Right lobe of liver (tissue), 6 donors: ENCODE measurements at places on chromosomes 2 and 18. TPM values are rescaled to one million over a fixed set of nuclear protein-coding genes. Genes with fewer than 3 reads are reported as not detected.

GRCh38 chr2:74441170-74441689, 507 bp downstream of the RTKN start:
- no peak for DNase-seq

GRCh38 chr18:60017371-60017770, 117.6 kb downstream of the PMAIP1 start:
- DNase-seq: no peak

DNA sequence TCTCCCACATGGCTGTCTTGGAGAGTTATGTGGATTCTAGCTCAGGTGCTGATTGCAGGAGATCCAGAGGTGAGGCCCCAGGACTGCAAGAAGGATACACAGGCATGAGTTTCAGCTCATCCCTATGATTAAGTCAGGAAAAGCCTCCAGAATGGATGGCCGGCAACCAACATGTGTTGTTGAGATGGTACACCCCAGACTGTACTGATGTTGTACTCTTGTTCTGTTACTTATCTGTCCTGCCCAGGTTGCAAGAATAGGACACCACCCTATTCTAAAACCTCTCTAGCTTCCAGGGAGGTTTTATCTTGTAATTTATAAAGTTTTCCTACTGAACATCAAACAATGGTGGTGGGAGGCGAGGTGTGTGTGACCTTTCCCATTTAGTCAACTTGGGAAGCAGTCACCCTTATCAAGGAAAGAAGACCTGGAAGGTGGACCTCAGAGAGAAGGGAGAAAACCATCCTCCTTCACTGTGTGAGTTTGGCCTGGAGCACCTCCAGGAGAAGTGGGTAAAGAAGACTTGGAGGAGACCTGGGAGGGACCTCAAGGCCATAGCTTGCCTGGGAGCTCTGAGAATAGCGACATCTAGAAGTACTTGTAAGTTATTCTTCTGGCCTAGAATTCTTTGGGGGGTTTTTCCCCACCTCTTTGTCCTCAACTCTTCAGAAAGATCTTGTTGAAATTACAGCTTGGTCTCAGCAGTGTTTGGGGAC, 8.6 kb downstream of the FAM124B start:
- DNase-seq: no peak

DNA sequence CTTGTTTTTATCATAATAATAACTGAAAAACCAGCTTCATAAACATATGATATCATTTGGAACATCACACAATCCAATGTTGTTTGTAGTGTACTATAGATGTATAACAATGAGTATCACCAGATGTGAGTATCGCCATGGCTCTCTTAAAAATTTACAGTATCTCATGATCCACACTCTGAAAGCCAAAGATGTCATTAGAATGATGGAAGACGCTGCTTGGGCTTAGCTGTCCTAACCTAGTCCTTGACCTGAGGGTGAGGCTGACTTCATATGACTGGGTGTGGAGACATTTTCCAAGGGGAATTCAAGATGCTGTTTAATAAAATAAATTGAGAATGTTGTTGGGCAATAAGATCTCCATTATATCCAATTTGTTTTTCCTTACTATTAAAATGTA, 242.6 kb downstream of the RIT2 start:
- DNase-seq: no peak

GRCh38 chr2:16245481-16246054, 305.2 kb downstream of the MYCN start:
- no peak for DNase-seq

- DNase-seq: no peak
Measured at GRCh38 chr2:164213916-164214315, 407.4 kb downstream of the GRB14 start.

DNA sequence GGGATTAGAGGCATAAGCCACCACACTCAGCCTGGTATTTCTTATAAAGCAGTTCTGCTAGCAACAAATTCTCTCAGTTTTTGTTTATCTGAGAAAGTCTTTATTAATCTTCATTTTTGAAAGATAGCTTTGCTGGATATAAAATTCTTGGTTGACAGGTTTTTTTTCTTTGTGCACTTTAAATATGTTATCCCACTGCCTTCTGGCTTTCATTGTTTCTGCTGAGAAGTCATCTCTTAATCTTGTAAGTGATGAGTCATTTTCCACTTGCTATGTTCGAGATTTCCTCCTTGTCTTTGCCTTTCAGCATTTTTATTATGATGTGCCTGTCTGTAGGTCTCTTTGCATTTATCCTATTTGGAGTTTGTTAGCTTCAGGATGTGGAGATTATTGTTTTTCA, 5.9 kb upstream of the ELAC1 start:
- no peak for DNase-seq

DNA sequence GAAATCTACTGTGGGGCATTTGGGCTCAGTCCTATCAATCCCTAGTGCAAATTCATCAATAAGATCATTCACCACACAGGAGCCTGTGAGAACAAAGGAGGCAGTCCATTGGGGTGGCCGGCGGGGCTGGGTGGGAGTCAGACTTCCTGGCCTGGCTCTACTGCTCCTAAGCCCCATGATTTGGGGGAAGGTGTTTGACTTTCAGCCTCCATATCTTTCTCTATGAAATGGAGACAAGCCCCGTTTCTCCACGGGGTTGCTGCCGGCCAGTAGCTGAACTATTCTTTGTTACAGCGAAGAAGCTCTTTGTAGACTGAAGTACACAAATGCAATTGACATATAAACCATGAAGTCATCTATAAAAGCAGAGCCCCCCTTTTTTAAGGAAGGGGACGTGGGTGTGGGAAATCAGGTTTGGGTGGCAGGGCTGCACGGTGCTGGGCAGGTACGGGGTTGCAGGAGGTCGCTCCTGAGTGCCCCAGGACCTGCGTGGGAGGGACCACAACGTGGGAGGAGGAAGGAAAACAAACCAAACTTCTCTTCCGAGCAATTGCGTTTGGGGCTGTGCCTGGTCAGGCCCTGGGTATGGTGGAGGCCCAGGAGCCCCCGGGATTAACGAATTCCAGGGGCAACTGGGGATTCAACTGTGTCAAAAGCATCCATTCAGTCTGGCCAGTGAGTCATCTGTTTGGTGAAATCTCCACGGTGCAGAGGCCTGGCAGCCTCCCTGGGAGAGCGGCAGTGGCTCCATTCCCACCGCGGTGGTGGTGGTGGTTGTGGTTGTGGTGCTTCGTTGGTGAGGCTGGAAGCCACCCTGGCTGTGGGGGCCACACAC, 18.2 kb downstream of the FBLN7 start:
- no peak for DNase-seq

DNA sequence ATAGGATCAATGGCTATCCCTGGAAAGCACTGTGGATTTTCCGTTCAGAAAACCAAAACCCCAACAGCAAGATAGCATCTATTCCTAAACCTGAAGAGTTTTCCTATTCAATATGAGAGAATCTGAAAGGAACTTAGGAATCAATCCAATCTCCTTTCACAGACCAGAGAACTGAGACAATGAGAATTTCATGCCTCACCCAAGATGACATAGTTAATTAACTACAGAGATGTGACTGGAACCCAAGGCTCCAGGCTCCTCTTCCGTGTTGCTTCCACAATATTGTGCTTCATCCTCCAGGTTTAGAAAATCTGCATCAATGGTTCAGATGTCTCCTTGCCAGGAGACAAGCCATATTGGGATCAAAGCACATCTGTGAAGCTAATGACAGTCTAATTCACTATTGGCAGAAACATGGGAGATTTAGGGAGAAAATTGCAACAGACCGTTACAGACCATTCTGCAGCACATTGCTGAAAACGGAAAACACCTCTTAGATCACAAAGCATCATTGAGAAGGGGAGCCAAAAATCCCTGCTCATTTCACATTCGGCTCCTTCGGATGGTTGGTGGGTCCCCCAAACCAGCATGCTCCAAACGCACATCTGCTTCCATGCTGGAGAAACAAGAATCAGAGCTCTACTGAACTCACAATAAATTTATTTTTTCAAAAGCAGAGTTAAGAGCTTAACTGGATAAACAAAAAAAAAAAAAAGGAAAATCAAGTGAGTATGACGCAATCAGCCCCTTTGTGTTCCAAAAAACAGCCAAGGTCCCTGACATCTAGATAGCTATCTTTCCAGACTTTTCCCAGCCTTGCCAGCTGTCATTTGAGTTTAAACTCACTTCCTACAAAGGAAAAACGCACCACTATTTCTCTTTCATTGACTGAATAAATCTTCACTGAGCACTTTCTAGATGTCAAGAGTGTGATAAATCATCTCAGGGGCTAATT, 290.3 kb downstream of the C1D start:
- DNase-seq: no peak

GRCh38 chr18:74573053-74573452, 24.6 kb upstream of the ZNF407 start:
- DNase-seq: no peak

DYSF gene
- 21.8 TPM for total RNA-seq

KCNE4 gene
- total RNA-seq: 1.1 TPM

VPS54 gene
- 11.8 TPM for total RNA-seq

ALPP gene
- not detected for total RNA-seq

ABCB11 gene
- total RNA-seq: 127 TPM
